ENCODE measurements at places on chromosomes 13 and 19.

- no peak for DNase-seq
Observed at GRCh38 chr13:47433461-47434005, 536.7 kb upstream of the HTR2A start.

DNA sequence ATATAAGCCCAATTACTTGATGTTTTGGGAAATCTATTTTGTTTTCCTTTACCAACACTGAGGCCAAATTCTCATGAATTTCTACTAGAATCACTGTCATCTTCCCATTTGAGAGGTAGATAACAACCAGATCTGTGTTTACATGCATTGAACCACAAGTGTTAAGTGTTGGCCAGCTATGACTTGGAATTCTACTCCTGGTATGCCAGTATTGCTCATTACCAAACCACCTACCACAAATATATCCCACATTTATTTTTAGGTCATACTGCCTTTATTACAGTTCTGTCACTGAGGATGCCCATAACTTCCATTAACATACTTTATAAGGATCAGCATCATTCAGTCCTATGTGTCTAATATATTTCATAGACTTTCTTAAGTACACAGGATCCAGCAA, 328.9 kb downstream of the DIAPH3 start:
- DNase-seq, result no peak

GRCh38 chr13:54162069-54162468, 1133.5 kb downstream of the OLFM4 start:
- no peak for DNase-seq

GRCh38 chr19:35816262-35816661, 3.6 kb upstream of the PRODH2 start:
- DNase-seq, result no peak

GRCh38 chr13:91405240-91405639, 6.8 kb downstream of the GPC5 start:
- DNase-seq, result no peak

GRCh38 chr19:40585241-40585981, 8.7 kb downstream of the SHKBP1 start:
- DNase-seq, result no peak

DNA sequence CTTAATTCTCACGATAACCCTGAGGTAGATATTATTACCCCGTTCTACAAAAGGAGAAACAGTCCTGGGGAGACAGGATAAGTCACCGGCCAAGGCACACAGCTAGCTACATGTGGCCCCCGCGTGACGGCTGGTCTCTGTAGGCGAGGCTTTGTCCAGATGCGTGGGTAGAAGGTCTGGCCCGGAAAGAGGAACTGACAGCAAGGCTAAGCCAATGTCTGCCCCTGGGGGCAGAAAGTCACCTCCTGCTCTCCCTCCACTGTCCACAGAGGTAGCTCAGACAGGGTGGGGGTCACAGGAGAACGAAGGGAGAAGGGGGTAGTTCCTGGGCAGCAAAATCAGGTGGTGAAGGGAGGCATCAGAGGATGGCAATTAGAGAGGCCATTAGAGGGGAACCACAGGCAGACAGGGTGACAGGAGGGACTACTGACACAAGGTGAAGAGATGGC, 1.8 kb downstream of the APOC4 start:
- DNase-seq, result no peak

GRCh38 chr13:33236021-33236420, 49.5 kb downstream of the STARD13 start:
- no peak for DNase-seq

DNA sequence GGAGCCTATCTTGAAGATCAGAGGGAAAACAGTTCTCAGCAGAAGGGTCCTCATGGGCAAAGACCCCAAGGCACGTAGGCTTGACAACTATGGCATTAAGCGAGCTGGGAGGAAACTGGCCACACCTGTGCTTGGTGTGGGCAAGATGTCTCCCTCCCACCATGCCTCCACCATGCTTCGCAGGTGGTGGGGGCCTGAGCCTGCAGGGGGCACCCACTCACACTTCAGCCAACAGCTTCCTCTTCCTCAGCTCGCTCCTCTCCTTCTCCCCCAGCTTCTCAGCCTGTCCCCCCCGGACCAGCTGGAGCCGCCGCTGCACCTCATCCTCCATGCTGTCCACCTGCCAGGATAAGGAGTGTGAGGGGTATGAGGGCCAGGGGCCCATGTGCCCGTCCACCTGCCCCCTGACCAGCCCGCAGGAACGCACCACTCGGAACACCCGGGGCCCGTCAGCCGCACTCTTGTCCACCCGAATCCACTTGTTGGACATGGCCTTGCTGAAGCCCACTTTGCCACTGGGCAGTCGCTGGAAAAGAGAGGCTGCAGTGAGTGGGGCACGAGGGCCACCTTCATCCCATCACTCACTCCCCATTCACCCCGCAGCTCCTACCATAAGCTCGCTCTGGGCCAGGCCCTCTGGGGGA, 3.4 kb downstream of the FARSA start:
- no peak for DNase-seq

DNA sequence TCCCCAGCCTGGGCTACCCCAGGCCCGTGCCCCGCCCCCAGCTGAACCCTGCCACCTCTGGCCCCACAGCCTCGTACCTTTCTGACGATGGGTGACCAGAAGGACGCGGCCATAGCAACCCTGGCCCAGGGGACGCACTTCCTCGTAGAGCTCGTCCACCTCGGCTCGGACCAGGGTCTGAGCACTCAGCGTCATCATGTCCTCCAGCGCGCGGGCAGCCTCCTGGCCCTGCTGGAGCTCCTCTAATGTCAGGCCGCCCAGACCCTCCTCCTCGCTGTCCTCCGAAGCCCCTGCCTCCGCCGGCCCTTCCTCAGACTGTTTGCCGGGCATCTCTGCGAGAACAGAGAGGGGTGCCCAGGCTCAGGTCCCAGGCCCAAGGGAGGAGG, 975 bp downstream of the SBK2 start:
- DNase-seq, result no peak

DNA sequence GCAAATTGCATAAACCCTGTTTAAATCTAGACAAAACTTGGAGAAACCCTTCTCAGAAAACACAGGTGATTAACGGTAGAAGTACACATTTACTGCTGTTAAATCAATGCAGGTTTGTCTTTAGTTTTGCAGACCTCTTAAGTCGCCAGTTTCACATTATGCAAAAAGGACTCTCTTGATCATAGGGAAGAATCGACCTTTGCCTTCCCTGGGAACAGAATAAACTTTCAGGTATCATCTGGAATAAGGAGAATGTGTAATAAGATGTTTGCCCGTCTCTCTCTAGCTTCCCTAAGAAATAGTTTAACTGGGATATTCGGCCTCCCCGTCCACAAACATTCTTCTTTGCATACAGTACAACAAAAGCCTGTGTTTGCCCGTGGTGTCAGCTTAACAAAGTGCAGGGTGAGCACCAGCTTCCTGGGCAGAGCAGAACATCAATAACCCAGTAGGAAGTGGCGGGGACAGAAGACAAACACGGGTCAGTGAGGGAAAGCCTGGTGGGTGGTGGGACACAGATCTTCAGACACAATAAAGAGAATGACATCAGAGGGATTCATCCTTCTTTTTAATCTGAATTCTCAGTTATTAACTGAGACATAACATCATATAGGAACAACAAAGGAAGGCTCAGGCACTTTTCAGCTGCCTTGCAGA, 1077.7 kb upstream of the SLC10A2 start:
- DNase-seq, result peak; percentile 57

DNA sequence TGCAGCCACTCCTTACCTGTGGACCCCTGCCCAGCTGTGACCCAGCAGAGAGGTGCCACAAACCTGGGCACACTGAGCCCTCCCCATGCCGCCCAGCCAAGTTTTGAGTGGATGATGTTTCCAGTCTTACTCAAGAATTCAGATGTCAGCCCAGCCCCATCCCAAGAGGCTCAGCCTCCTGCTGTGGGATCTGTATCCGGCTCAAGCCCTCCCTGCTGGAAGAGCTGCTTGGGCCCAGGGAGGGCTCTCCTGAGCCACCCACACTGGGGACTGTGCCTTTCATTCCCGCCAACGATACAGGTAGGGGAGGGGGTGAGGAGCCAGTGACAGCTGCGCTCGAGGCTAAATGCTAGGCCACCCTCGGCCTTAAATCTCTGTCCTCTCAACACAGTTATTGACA, 5.9 kb upstream of the SLC7A9 start:
- no peak for DNase-seq

DNA sequence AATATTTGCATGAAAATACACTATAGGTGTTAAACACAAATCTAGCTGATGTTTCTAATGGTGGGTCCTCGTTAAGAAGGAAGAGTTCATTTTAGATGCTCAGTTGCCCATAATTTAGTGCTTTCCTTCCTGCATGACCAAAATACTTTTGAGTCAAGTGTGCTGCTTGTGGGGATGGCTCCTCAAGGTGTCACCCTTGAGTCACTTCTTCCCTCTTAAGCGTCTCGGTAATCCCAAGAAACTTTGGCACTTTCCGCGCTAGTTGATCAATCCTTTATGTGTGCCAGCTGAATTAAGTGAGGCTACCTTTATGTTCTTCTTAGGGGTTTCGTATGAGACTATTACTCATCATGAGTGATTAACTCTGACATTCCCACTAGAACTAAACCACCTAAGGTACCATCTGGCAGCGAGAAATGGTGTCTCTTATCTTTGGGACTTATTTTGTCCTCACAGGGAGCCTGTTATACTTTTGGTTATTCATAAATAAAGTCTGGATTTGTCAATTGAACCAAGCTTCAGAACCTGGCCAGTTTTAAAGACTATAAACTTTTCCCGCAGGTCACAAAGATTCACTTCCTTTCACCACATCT, 106.8 kb downstream of the NHLRC3 start:
- DNase-seq, result peak; percentile 59

GRCh38 chr19:42555801-42556200, 27.5 kb upstream of the CEACAM1 start:
- DNase-seq, result no peak

GRCh38 chr13:113550453-113550852, 34.1 kb upstream of the TFDP1 start:
- no peak for DNase-seq

DNA sequence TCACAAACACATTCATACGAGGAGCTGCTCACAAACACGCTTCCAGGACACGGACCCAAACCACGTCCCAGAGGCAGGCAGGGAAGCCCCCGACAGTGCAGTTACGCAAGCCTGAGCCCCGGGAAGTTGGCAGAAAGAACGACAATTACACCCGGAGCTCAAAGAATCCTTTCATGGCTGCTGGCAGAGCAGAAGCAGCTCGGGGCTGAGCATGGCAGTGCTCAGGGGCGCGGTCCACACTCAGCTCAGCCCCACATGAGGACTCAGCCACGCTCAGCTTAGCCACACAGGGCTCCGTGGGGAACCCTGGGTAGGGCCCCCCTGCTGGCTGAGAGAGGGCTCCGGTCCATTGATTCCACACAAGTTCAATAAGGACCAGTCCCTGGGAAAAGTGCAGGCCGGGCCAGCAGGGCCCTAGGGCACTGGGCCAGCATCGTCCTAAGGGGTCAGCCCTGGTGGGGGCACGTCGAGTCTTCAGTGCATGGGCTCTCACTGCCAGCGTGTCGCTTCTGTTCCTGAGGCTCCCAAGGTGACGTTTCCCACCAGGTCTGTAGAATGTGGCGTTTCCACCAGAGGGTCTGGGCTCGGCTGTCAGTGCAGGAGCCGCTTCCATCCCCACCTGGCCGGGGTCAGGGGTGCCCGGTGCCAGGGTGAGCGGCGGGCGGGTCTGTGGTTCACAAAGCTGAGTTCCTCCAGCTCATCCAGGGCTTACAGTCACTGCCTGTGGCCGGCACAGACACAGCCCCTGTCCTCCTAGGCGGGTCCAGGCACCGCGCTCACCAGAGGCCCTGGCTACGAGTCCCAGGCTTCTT, 23.1 kb downstream of the GAS6 start:
- no peak for DNase-seq

DNA sequence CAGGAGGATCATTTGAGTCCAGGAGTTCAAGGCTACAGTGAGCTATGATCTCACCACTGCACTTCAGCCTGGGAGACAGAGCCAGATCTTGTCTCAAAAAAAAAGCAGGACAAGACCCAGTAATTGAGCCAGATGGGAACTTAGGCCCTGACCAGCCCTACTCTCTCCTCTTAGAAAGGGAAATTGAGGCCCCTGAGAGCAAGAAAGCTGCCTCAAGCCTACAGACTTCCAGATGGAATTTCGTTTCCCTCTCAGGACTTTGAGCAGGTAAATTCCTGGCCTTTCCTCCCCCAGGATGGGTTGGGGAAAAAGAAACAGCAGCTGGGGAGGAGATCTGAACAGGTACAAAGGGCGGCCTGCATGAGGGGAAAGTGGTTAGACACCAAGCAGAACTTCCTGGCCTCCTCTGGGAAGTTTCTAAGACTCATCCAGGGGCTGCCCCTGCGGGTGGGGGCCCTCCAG, 3.6 kb upstream of the BCL3 start:
- DNase-seq, result no peak

DNA sequence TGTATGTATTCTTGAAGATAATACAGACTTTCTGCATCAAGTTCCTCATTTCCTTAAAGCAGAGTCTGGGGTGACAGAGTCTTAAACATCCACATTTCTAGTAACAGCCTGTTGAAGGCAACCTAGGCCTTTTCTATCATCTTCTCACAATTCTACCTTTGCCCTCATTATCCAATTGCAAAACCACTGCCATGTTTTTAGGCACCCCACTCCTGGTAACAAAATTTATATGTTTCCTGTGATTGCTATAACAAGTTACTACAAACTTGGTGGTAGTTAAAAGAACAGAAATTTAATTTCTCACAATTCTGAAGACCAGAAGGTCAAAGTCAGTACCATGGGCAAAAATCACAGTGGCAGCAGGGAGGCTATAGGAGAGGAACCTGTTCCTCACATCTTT, 33.1 kb downstream of the TUBA3C start:
- no peak for DNase-seq

GRCh38 chr13:112664501-112665203, 25.2 kb upstream of the ATP11A start:
- DNase-seq, result peak; percentile 36

GRCh38 chr13:28322256-28322905, 172.5 kb downstream of the FLT1 start:
- DNase-seq, result no peak

DNA sequence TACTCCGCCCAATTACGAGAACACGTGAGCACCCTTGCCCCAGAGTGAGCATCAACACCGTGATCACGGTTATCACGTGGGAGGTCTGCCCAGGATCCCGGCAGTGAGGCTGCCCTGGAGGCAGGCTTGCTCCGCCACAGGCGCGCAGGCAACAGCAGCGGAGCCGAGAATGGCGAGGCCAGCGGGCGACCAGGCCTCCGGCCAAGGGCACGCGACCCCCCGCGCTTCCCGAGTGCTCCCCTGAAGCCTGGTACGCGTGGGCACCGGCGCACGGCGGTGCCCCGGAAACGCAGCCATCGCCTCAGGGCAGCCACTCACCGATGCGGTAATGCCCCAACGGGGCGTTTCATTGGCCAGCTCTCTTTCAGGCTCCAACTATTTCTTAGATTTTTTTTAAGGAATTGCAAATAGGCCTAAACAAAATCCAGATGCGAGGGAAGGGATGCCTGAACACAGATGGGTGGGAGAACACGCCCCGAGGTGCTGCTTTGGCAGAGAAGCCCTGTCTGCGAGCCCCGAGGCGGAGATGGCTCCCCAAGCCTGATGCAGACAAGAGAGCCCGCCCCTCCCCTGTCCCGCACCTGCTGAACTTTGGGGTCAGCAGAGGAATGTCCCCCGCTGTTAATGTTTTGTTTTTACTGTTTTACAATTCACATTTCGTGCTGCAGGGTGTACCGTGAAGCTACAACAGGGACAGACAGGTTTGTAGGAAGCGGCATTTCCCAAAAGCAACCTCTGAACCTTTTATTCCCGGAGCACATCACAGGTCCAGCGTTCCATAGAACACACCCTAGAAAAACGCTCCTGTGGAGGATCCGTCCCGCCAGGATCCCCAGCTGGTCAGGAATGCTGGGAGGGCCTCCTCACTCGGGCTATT, 132.7 kb downstream of the ZDHHC20 start:
- DNase-seq, result peak; percentile 76
